ENCODE measurements at places on chromosomes 7 and 10. TPM values are rescaled to one million over a fixed set of nuclear protein-coding genes. Genes with fewer than 3 reads are reported as not detected.
A peak's percentile ranks its signal among the peaks of the same experiment; 100 is the strongest.

DNA sequence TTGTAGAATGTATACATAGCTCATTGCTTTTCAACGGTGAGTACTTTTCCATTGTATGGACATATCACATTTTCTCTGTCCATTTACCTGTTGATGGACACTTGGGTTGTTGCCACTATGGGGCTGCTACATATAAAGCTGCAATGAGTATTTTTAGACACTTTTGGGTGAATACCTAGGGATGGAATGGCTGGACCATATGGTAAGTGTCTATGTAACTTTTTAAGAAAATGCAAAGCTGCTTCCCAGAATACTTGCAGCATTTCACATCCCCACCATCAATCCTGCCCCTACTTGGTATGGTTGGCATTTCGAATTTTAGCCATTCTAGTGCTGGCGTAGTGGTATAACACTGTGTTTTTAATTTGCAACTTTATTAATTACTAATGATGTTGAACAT is 274.6 kb downstream of the TNS3 start:
- H3K27ac ChIP-seq = no peak overlapping the region
- H3K4me3 ChIP-seq = no peak overlapping the region
- no peaks in the 10 kb centered on the region for H3K27me3 ChIP-seq
- DNase-seq = no peak
- H3K36me3 ChIP-seq = no peaks in the 10 kb centered on the region

- no peaks in the 10 kb centered on the region for H3K4me1 ChIP-seq
Observed at GRCh38 chr7:25037325-25037724, 57.3 kb upstream of the OSBPL3 start.

YAE1 gene
- 12.5 TPM for total RNA-seq

- no peaks in the 10 kb centered on the region for H3K27me3 ChIP-seq
- H3K4me3 ChIP-seq = no peak overlapping the region
- H3K36me3 ChIP-seq = no peaks in the 10 kb centered on the region
- H3K27ac ChIP-seq = no peak overlapping the region
Observed at GRCh38 chr10:74733612-74734011, 92.8 kb upstream of the KAT6B start.

- H3K27me3 ChIP-seq = peaks cover 23% of the 10 kb centered on the region
- no peaks in the 10 kb centered on the region for H3K36me3 ChIP-seq
- no peak overlapping the region for H3K27ac ChIP-seq
Observed at GRCh38 chr7:41916450-41916927, 213.6 kb upstream of the INHBA start.

- H3K4me3 ChIP-seq = no peak overlapping the region
- H3K36me3 ChIP-seq = no peaks in the 10 kb centered on the region
- H3K27me3 ChIP-seq = no peaks in the 10 kb centered on the region
- H3K4me1 ChIP-seq = no peaks in the 10 kb centered on the region
- no peak overlapping the region for H3K27ac ChIP-seq
Observed at GRCh38 chr7:209906-210305, 17.5 kb downstream of the FAM20C start.

DNA sequence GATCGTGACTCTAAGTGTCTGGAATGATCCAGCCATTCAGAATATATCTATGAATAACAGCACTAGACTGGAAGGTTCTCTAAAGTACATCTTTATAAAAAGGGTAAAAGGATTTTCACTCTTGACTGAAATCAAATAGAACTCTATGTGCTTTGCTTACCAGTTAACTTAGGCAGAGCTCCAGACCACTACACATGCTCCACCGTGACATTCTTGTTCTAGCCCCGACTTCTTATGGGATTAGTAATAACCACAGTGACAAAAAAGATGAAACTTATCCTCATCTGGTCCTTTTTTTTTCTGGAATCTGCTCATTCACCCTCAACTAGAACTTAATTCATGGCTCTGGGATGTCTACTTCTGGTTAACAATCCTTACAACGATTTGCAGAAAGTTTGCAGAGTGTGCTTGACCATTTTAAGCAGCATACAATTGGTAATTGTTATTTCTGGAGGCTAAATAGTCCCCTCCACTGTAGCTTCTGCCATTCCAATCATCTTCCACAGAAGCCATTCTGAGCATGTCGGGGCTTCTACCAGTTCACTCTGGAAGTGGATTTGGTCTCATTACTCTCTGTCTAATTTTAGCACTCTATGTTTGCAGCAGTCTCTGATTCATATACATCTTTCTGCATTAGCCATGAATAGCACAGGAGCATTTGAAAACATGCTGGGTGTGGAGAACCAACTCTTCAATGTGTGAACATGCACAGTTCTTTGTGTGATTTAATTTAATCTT is 163.7 kb upstream of the CDC14C start:
- H3K4me1 ChIP-seq = no peaks in the 10 kb centered on the region
- no peaks in the 10 kb centered on the region for H3K36me3 ChIP-seq
- H3K27ac ChIP-seq = no peak overlapping the region
- H3K27me3 ChIP-seq = no peaks in the 10 kb centered on the region
- H3K4me3 ChIP-seq = no peak overlapping the region
- DNase-seq = no peak

- no peak overlapping the region for H3K27ac ChIP-seq
- peaks cover 18% of the 10 kb centered on the region for H3K36me3 ChIP-seq
- H3K27me3 ChIP-seq = no peaks in the 10 kb centered on the region
- peaks cover 5% of the 10 kb centered on the region for H3K4me1 ChIP-seq
Observed at GRCh38 chr7:104137971-104138370, 69.8 kb downstream of the ORC5 start.

ANKRD2 gene
- total RNA-seq = not detected

GRID2IP gene
- total RNA-seq = not detected

GIMAP7 gene
- 37.9 TPM for total RNA-seq

GRCh38 chr10:16901106-16901505 is 83.9 kb upstream of the RSU1 start:
- H3K4me1 ChIP-seq = peaks cover 7% of the 10 kb centered on the region
- no peak overlapping the region for H3K27ac ChIP-seq
- no peak for DNase-seq
- H3K36me3 ChIP-seq = peaks cover 6% of the 10 kb centered on the region
- no peaks in the 10 kb centered on the region for H3K27me3 ChIP-seq

GRCh38 chr7:108078691-108079090 is 51.5 kb downstream of the LAMB4 start:
- no peaks in the 10 kb centered on the region for H3K4me1 ChIP-seq
- H3K36me3 ChIP-seq = no peaks in the 10 kb centered on the region
- no peak overlapping the region for H3K27ac ChIP-seq
- DNase-seq = no peak
- H3K27me3 ChIP-seq = no peaks in the 10 kb centered on the region

HOXA9 gene
- total RNA-seq = not detected

ST8SIA6 gene
- not detected for total RNA-seq

GNAI1 gene
- 2.0 TPM for total RNA-seq

DNA sequence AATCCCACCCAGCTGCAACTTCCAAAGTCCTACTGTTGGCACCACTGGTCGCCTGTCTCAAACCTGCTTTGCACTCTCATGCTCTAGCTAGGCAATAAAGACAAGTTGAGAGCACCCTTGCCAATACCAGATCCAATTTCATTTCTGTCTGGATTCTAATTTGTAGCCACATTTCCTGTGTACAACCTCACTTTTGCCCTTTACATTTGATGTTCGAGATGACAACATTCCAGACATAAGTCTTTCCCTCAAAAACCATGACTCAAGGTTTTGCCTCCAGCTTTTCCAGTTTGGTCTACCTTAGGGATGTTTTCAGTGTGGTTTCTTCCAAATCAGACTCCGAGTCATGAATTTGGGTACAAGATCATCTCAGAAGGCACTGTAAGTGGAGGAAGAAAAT is 309.0 kb downstream of the GPAM start:
- no peaks in the 10 kb centered on the region for H3K36me3 ChIP-seq
- H3K4me1 ChIP-seq = no peaks in the 10 kb centered on the region
- no peak overlapping the region for H3K27ac ChIP-seq
- H3K27me3 ChIP-seq = peaks cover 3% of the 10 kb centered on the region
- no peak overlapping the region for H3K4me3 ChIP-seq

DNA sequence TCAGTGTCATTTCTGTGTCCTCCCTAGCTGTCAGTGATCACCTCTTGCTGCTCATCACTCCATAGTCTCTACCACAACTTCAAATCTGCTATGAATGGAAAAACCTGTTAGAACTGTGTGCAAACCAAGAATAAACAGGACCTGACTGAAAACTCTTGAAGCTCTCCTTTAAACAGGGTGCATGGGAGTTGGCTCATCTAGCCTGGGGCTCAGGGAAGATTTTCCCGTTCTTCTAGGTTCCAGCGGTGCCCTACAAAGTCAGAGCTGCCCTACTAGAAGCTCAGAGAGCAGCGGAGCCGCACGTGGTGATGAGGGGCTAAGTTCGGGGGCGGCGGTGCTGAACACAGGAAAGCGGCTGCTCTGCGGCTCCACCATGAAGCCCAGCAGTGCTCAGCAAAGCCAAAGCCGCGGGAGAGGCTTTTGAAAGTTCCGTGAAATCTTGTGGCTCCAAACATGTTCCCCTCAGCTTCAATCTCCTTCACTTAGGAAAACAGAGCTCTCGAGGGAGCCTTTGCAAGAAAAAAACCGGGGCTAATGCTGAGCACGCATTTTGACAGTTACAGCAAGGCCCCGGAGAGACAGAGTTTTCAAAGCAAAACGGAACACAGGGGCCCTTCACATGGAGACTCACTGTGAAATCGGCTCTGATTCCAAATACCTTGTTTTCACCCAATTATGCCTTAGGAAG is 30.5 kb downstream of the RGS10 start:
- H3K4me1 ChIP-seq = peaks cover 77% of the 10 kb centered on the region
- H3K4me3 ChIP-seq = peak overlapping the region; percentile 62
- no peaks in the 10 kb centered on the region for H3K27me3 ChIP-seq
- peak; percentile 39 for DNase-seq
- peaks cover 59% of the 10 kb centered on the region for H3K36me3 ChIP-seq

GRCh38 chr10:35523670-35524225 is 81.4 kb upstream of the GJD4 start:
- H3K4me1 ChIP-seq = peaks cover 3% of the 10 kb centered on the region
- H3K4me3 ChIP-seq = no peak overlapping the region
- no peaks in the 10 kb centered on the region for H3K27me3 ChIP-seq

DNA sequence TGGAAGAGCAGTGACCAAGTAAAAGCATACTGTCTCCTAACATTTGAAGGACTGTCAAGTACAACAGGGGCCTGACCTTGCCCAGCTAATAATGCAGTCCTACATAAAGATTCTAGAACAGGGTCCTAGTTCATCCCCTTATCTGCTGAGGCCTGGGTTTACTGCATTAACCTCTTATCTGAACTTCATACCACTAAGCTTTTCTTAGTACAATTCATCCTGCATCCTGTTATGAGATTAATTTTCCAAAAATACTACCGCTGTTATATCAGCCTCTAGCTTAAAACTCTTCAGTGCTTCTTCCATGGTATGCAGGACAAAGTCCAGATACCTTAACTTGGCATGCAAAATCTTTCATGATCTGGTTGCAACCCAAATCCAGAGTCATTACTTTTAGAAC is 72.5 kb downstream of the CHRM2 start:
- no peaks in the 10 kb centered on the region for H3K4me1 ChIP-seq
- H3K36me3 ChIP-seq = no peaks in the 10 kb centered on the region
- no peak for DNase-seq
- H3K4me3 ChIP-seq = no peak overlapping the region
- no peaks in the 10 kb centered on the region for H3K27me3 ChIP-seq

- H3K4me3 ChIP-seq = no peak overlapping the region
- H3K36me3 ChIP-seq = peaks cover 14% of the 10 kb centered on the region
- peak overlapping the region; percentile 64 for H3K27ac ChIP-seq
Observed at GRCh38 chr7:105353752-105354328, 34.9 kb downstream of the SRPK2 start.

HTR5A gene
- not detected for total RNA-seq

DNA sequence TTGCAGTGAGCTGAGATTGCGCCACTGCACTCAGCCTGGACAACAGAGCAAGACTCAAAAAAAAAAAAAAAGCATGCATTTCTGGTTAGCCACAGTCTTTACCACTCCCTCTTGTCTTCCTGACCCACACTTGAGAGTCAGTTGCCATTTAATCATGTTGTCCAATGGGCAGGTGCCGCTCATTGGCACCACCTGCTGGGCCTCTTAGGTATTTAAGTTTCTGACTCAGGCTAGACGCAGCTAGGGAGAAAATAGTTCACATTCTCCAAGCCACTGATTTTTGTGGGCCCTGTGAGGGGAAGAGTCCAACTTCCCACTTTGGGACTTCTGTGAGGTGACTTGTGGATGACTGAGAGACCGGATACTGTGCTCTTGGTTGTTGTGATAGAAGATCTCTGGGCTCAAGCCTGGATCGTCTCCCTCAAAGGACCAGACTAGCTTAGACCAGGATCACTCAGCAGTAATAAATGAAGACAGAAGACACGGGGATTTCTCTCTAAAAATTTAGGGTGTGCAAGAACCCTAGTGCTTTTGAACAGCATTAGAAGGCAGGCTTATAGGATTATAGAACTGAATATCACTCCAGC is 26.8 kb upstream of the SORCS3 start:
- no peaks in the 10 kb centered on the region for H3K4me1 ChIP-seq
- H3K36me3 ChIP-seq = no peaks in the 10 kb centered on the region
- no peak overlapping the region for H3K4me3 ChIP-seq
- H3K27ac ChIP-seq = no peak overlapping the region

DNA sequence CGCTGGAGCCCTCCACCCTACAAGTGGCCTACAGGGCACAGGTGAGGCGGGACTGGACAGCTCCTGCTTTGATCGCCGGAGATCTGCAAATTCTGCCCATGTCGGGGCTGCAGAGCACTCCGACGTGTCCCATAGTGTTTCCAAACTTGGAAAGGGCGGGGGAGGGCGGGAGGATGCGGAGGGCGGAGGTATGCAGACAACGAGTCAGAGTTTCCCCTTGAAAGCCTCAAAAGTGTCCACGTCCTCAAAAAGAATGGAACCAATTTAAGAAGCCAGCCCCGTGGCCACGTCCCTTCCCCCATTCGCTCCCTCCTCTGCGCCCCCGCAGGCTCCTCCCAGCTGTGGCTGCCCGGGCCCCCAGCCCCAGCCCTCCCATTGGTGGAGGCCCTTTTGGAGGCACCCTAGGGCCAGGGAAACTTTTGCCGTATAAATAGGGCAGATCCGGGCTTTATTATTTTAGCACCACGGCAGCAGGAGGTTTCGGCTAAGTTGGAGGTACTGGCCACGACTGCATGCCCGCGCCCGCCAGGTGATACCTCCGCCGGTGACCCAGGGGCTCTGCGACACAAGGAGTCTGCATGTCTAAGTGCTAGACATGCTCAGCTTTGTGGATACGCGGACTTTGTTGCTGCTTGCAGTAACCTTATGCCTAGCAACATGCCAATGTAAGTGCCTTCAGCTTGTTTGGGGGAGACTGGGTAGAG is at the start of gene COL1A2:
TSS of gene COL1A2 (plus strand) at position 459 of the 704 bp plus-strand sequence. CDS start at position 596, 137 bp downstream.
- peaks cover 38% of the 10 kb centered on the region for H3K27me3 ChIP-seq
- peaks cover 17% of the 10 kb centered on the region for H3K4me1 ChIP-seq
- H3K27ac ChIP-seq = no peak within 1 kb of the TSS
- peak; percentile 20 for DNase-seq

GRCh38 chr7:22667562-22668239 is 59.3 kb upstream of the IL6 start:
- peaks cover 29% of the 10 kb centered on the region for H3K4me1 ChIP-seq
- H3K27ac ChIP-seq = no peak overlapping the region
- no peak for DNase-seq
- no peak overlapping the region for H3K4me3 ChIP-seq
- peaks cover 15% of the 10 kb centered on the region for H3K27me3 ChIP-seq

Data from activated naive CD8-positive, alpha-beta T cell treated with anti-CD3 and anti-CD28 coated beads for 36 hours (primary cell).